ENCODE measurements at places on chromosomes 5 and 9. TPM values are rescaled to one million over a fixed set of nuclear protein-coding genes. Genes with fewer than 3 reads are reported as not detected.

Gene TRIO
- 70.3 TPM for total RNA-seq

Gene CORO2A
- 1.8 TPM for total RNA-seq

Gene IL4
- total RNA-seq, result not detected

Gene NEURL1B
- total RNA-seq, result 0.14 TPM

Gene GAS1
- 0.53 TPM for total RNA-seq

Data from natural killer cell treated with Interleukin-12 subunit alpha and Interleukin-12 subunit beta and Interleukin-15 and Interleukin-18, amount 100 ng/mL, for 72 hours (primary cell).